ENCODE measurements at places on chromosomes 11 and 22.

DNA sequence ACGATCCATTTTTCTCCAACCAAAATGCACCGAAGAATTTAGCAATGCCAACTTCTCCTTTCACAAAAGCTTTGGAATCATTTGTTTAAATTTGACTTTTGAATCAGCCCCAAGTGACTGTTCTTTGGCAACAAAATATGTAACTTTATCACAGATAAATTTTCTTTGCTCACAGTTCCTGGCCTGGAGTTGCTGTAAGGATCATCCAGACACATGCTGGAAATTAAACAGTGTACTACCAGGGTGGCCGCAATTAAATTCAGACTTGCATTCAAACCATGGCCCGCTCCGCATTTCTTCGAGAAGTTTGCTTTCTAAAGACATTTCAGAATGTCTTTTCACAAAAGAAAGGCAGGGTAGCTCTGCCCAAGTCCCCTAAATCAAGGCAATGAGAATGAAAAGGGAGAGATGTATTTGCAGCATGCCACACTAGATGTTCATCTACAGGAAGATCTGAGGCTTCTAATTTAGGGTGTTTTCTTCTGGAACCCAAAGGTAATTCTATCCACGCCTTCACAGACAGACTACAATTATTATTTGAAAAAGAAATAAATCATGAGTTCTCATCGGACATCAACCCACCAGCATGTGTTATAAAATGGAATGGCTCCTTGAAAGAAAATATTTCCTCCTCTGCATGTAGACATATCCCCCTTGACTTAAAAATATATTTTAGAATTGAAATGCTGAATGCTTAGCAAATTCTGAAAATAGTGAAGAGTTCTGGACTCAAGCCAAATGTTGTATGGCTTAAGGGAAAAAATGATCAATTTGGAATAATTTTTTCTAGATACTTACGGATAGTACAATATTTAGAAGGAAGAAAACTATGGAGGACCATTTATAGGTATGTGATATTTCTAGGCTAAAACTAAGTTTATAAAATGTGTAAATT, 189.7 kb upstream of the BLID start:
- DNase-seq, result no peak

- DNase-seq, result no peak
Measured at GRCh38 chr11:130617001-130617400, 168.6 kb downstream of the ADAMTS15 start.

- no peak for DNase-seq
Measured at GRCh38 chr11:528815-529727, 6.3 kb downstream of the HRAS start.

GRCh38 chr22:50102946-50103345, 13.1 kb downstream of the MOV10L1 start:
- DNase-seq, result no peak

GRCh38 chr22:43811777-43812148, 342 bp downstream of the EFCAB6 start:
- DNase-seq, result no peak

DNA sequence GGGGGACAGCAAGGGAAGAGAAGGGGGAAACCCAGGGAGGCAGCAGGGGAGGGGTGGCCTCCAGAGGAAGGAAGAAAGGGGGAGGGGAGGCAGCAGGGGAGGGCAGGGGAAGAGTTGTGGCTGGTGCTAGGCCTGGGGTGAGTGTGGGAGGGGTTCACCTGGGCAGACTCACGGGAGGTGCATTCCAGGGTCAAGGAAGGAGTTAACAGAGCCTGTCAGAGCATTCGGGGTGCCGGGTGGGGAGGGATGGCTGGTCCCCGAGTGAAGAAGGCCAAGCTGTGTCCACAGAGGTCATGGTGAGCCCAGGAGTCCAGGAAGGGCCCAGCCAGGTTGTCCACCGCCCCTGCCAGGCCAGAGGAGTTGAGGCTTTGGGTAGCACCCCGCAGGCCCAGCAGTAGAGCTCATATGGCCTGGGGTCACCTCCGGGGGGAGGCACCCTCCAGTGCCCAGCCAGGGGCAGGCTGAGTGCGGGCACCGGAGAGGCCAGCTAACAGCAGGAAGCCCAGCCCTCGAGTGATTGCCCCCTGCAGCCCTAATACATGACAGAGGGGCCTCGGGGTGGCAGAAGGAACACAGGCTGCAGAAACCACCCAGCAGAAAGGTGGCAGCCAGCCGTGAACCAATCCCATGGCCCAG, 31.1 kb upstream of the PPARA start:
- no peak for DNase-seq

DNA sequence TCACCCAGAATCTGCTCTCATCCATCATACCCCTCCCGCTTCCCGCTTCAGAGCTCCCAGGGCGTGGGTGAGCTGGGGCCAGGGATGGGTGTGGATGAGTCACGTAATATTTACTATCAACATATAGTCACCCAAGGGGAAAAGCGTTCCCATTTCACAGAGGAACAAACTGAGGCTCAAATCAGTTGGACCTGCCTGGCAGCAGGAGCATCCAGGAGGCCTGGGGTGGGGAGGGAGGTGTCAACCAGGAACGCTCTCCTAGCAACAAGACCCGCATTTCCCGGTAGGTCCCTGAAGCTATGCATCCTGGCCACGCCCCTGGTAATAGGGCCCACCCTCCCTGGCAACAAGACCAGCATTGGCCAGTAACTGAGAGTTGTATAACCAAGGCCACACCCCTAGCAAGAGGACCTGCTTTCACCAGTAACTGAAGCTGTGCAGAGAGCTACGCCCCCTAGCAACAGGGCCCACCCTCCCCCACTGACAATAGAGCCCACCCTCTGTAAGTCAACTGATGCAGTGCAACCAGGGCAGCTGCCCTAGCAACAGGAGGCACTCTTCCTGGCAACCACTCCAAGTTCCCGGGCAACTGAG, 32.7 kb upstream of the TXNRD2 start:
- peak; percentile 99 for DNase-seq

- no peak for DNase-seq
Measured at GRCh38 chr11:94956963-94957362, 16.4 kb downstream of the CWC15 start.

DNA sequence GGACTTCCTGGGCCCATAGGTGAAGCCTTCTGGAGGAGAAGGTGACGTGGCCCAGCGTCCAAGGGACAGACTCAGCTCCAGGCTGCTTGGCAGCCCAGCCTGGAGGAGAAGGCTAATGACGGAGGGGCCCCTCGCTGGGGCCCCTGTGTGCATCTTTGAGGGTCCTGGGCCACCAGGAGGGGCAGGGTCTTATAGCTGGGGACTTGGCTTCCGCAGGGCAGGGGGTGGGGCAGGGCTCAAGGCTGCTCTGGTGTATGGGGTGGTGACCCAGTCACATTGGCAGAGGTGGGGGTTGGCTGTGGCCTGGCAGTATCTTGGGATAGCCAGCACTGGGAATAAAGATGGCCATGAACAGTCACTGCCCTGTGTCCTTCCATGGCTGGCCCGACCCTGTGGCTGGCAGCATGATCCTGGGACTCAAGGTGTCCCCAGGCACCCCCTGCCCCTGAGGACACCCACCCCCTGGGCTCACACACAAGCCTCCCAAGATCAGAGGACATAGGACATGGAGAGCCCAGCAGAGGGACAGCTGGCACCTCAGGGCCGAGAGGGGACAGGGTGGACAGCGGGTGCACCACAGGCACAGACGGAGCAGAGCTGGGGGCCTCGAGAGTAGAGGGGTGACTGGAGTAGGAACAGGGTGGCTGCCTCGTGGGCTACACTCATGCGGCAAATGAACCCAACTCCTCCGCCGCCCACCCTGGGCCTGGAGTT, 10.1 kb downstream of the SIGIRR start:
- no peak for DNase-seq

- no peak for DNase-seq
Measured at GRCh38 chr11:68870470-68870869, 28.8 kb upstream of the CPT1A start.

DNA sequence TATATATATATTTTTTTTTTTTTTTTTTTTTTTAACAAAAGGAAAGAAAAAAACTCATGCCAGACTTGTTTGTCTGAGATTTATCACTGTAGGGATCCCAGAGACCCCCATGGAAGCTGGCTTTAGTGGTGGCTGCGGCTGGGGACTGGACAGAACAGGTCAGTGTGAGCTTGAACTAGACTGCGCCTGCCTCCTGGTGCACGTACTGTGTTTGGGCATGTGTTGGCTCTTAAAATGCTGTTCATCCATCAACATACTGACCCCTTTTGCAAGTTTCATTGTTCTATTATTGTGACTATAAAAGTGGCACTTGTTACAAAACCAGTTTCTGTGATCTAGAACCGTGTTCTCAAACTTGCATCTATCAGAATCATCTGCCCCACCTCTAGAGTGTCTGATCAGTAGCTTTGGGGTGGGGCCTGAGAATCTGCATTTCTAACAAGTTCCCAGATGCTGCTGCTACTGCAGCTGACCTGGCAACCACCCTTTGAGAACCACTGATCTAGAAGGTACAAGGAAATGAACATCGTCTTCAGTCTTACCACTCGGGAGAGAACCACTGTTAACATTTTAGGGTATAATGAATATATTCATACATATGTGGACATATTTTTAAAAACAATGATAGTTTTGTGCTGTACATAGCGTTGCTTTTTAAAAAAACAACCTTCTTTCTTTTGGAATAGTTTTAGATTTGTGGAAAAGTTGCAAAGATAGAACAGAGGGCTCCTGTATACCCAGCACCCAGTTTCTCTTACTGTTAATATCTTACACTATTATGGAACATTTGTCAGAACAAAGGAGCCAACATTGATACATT, 54.0 kb downstream of the ZNRF3 start:
- no peak for DNase-seq

DNA sequence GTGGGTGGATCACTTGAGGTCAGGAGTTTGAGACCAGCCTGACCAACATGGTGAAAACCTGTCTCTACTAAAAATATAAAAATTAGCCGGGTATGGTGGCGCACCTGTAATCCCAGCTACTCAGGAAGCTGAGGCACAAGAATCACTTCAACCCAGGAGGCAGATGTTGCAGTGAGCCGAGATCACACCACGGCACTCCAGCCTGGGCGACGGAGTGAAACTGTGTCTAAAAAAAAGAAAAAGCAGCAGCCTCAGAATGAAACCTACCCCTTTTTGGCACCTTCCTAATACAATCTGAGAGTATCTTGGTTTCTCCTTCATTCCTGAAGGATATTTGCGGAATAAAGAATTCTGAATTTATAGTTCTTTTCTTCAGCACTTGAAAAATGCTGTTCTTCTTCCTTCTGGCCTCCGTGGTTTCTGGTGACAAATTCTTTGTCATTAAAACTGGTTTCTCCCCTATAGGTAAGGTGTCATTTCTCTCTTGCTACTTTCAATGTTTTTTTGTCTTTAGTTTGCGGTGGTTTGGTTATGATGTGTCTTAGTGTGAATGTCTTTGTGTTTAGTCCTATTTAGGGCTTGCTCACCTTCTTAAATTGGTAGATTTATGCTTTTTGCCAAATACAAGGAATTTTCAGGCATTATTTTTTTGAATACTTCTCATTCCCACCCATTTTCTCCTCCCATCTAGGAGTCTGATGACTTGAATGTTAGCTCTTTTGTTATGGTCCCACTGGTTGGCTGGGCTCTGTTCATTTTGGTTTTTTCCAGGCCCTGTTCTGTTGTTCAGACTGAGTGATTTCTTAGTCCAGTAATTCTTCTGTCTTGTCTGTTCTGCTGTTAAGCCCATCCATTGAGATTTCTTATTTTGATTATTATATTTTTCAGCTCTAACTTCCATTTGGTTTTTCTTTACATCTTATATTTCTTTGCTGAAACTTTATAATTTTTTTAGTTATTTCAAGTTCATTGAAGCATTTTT, 15.4 kb downstream of the ASRGL1 start:
- no peak for DNase-seq

- DNase-seq, result no peak
Measured at GRCh38 chr11:116275635-116276034, 497.2 kb downstream of the BUD13 start.

GRCh38 chr11:75430714-75431532, 2.1 kb downstream of the KLHL35 start:
- DNase-seq, result no peak

GRCh38 chr22:50271519-50271970, 1.4 kb upstream of the MAPK11 start:
- DNase-seq, result peak; percentile 65

DNA sequence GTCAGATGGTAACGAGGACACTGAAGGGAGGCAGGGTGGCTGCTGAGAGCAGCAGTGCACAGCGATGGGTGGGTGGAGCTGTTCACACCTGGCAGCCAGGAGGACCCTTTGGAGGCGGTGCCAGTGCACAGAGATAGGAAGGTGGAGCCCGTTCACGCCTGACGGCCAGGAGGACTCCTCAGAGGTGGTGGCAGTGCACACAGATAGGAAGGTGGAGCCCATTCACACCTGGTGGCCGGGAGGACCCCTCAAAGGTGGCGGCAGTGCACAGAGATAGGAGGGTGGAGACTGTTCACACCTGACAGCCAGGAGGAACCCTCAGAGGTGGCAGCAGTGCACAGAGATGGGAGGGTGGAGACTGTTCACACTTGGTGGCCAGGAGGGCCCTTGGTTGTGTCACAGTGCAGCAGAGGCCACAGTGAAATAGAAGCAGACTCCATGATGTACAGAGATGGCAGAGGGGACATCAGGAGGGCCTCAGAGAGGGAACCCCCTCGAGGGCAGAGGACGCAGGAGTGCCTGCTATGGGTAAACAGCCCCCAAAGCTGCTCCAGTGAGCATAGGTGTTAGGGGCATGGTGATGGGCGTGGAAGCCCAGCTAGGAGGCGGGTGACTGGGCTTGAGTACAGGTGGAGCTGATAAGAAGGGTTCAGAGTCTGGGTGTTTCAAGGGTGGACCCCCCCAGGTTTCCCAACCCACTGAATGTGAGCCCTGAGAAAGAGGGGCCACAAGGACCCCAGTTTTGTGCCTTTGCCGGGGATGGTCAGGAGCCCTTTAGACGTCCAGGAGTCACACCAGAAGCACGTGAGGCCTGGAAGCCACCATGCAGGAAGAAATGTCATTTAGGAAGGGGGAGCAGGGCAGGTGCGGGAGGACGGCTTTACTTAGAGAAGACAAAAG, 566.7 kb downstream of the BRD1 start:
- DNase-seq, result no peak

GRCh38 chr22:23233752-23234408, 53.6 kb downstream of the BCR start:
- no peak for DNase-seq

DNA sequence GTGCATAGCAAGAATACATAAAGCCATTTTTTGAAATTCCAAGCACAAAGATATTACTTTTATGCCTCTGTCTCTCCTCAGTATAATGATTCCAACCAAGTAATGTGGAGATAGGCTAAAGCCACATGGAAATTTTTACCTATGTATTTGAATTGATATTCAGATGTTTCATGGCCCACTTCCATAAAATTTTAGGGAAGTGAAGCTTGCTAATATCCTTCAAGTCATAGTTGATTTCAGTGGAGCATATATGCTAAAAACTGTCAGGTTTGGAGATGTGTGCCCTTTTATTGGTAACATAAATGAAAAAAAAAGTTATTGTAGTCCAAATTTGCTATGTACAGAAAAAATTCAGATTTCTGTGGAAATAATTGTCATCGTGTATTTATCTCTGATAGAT, 12.3 kb downstream of the MS4A4E start:
- DNase-seq, result no peak

- peak; percentile 71 for DNase-seq
Measured at GRCh38 chr11:65558002-65558929, at the start of gene LTBP3. TSS of gene LTBP3 (minus strand) at chr11:65558359. CDS start at chr11:65557959, 400 bp downstream.

GRCh38 chr11:124839128-124839971, 25.9 kb upstream of the ROBO3 start:
- peak; percentile 55 for DNase-seq

- DNase-seq, result no peak
Measured at GRCh38 chr22:20392983-20393704, 807 bp upstream of the ZNF74 start.
